A549 (cell line): ENCODE measurements at places on chromosomes 16 and 17. TPM values are rescaled to one million over a fixed set of nuclear protein-coding genes. Genes with fewer than 3 reads are reported as not detected.
A peak's percentile ranks its signal among the peaks of the same experiment; 100 is the strongest.

DNA sequence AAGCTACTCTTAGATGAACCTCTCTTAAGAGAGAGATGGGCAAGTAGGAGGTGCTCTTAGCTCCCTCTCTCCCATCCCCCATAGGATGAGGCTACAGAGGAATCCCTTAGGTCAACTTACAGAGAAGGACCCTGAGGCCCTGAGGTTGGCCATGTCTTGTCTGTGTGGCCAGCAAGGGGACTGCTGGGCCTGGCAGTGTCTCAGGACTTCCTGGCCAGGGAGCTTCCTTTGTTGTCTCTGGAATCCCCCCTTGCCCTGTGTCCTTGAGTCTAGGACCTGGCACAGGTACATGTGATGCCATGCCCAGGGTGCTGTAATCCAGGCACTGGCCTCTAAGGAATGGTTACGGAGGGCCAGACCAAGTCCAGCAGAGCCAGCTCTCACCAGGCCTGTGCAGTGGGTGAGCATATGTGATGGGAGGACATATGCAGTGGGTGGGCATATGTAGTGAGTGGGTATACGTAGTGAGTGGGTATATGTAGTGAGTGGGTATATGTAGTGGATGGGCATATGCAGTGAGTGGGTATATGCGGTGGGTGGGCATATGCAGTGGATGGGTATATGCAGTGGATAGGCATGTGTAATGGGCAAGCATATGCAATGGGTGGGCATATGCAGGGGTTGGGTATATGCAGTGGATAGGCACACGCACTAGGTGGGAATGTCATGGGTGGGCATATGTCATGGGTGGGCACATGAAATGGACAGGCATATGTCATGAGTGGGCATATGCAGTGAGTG, 20.3 kb upstream of the PECAM1 start:
- DNase-seq = no peak

Gene MT1F
- 6.8 to 11.3 TPM (median 10.8 TPM) in 3 replicates for polyA plus RNA-seq

Gene RCVRN
- not detected in 3 replicates for polyA plus RNA-seq

Gene FMNL1
- polyA plus RNA-seq = 43.9 to 47.9 TPM (median 44.0 TPM) in 3 replicates

DNA sequence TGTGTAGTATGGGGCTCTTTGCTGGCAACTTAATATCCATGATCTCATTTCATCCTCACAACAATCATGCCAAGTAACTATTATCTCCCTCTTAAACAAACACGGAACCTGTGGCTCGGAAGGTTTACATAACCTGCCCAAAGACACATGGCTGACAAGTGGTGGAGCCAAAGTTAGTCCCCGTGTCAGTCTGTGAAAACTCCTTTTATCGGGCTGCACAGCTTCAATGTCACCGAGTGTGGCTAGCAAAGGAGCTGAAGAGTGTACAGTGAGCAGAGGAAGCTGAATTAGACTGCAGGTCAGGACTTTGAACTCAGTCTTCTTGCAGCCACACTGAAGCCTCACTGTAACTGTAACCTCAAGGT, 80.3 kb downstream of the PARN start:
- no peak for DNase-seq

GRCh38 chr16:89367538-89367915, 122.8 kb downstream of the ANKRD11 start:
- DNase-seq = no peak

Gene CD7
- not detected in 3 replicates for polyA plus RNA-seq

DNA sequence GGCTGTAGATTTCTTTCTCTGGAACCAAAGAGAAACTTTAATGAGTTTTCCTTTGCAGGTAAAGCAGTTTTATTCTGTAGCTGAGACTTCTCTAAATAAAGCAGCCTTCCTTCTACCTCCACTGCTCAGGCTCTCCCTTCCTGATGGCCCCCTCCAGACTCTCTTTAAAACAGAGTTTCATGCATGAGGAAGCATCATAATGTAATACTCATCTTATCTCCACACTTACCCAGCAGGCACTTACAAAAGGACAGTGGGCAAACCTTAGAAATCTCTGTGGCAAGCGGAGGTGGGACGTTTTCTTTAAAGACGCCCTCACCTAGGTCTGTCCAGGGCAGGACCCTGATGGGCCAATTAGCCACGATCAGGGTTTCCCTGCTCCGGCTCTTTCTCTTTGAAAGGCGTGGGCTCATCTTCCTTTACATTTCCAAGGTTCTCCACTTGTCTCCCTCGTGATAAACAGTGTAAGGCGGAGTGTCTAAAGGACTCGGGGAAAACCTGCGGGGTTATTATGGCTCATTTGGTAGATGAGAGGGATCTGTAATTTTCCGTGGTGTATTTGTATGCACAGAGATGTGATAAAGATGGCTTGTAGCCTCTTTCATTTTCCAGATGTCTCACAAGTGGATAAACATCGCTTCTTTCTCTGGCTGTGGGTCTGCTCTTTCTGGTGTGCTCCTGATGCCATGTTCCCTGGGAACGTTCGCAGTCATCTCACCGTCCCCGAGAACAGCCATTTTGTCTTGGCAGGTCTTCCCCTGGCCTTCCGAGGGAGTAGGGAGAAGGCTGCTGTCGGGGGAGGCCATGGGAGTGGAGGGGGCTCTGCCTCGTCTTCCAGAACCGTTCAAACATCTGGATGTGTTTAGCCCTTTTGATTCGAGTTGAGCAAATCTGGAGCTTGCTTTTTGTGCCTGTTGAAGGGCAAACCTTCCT, 239.0 kb downstream of the CCDC182 start:
- no peak for DNase-seq

Gene KRT39
- polyA plus RNA-seq = not detected in 3 replicates

- no peak for DNase-seq
Observed at GRCh38 chr17:26782153-26782552, 511.8 kb upstream of the WSB1 start.

DNA sequence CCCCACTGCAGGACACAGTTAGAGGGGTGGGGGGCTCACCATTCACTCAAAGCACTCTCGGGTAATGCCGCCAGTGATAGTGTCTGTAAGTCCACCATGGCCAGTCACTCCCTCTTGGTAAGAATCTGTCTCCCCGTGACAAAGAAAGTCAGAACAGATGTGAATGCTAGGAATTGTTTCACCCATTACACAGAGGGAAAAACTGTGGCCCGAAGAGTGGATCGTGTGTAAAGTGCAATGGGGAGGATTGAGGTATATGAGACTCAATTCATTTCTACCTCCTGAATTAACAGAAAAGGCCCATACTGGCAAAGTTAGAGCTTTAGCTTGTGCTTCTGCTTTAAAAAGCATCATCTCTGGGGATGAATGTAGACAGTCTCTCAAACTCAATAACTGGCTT, 17.5 kb upstream of the SLC6A2 start:
- no peak for DNase-seq

- DNase-seq = peak; percentile 72
Observed at GRCh38 chr16:12315330-12316136, 339.0 kb downstream of the SNX29 start.

Gene KREMEN2
- 1.4 to 1.6 TPM (median 1.5 TPM) in 3 replicates for polyA plus RNA-seq

Gene TMEM92
- polyA plus RNA-seq = 22.7 to 27.5 TPM (median 25.1 TPM) in 3 replicates

DNA sequence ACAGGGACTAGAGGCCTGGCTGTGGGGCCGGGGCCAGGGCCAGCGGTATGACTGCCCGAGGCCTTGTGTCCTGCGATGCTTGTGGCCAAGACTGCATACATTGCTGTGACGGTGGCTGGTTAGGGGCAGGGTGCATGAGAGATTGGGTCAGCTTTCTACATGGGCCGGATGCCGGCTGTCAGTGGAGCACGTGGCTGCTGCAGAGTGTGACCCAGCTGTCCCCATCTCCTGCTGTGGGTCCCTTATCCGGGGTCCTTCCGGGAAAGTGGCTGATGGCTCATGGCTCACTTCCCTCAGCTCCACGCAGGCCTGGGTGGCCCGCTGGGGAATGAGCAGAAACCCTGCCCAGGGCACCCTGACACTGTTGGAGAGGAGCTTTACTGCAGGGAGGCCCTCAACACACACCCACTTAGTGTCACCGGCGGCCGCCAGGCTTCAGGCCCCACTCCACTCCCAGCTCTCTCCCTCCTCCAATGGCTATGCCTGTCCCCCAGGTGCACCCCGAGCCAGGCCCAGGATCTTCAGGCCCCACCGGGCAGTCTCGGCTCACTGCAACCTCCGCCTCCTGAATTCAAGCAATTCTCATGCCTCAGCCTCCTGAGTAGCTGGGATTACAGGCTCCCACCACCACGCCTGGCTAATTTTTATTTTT, 808 bp upstream of the RGS11 start:
- no peak for DNase-seq

GRCh38 chr17:27322026-27322425, 28.1 kb downstream of the WSB1 start:
- DNase-seq = no peak

GRCh38 chr17:61809816-61810392, 53.4 kb downstream of the BRIP1 start:
- no peak for DNase-seq

DNA sequence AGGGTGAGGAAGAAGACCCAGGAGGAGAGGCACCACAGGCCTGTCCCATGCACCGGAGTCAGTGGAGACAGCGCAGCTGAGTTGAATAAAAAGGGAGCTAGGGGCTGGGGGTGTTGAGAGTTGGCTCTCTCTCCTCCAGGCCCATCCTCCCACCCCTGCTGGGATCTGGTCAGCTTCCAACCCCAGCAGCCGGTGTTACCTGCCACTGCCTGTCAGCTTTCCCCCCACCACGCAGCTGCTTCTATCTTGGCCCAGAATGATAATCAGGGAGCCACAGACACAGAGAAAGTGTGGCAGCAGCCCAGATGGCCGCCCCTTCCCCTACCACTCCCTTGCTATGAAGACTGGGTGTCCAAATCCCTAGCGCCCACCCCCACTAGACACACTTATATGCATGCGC, 120.6 kb upstream of the RPL38 start:
- no peak for DNase-seq

Gene MEIOC
- 5.9 to 7.2 TPM (median 6.9 TPM) in 3 replicates for polyA plus RNA-seq

DNA sequence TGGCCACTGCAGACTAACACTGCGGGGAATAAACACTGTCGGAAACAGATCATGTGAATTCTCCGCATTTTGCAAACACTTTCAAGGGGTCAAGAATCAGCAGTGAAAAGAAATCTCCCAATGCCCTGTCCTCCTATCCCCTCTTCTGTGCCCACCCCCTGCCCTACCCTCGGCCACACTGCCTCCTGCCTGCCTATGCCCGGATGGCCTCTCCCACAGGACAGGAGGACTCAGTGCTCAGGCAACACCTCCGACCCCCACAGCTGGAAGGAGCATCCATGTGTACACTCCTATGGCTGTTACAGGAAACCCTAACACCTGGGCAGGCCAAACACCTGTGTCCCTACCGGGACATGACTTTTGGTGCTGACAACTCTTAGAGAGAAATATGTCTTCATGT, 24.5 kb downstream of the FBXO31 start:
- no peak for DNase-seq

DNA sequence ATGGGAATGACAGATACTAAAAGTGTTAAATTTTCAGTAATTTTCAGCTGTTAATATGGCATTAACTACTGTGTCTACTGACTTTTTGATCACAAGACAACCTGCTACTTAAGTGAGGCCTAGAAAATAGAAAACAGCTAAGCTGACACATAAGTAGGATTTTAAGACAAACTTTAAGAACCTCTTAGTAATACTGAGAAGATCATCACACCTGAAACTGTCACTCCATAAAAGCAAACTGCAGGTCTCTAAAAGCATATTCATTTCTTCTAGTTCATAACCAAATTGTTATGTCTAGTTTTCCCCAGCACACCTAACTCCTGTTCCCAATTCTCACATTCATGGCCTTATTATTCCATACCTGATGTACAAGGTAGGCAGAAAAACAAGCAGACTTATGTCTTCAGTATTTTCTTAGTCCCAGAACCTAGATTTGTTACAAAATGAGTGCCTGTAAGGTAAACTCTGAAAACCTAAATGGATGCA, 8.0 kb downstream of the SRSF1 start:
- DNase-seq = no peak

Gene ZNF469
- polyA plus RNA-seq = 4.1 to 4.5 TPM (median 4.4 TPM) in 3 replicates

DNA sequence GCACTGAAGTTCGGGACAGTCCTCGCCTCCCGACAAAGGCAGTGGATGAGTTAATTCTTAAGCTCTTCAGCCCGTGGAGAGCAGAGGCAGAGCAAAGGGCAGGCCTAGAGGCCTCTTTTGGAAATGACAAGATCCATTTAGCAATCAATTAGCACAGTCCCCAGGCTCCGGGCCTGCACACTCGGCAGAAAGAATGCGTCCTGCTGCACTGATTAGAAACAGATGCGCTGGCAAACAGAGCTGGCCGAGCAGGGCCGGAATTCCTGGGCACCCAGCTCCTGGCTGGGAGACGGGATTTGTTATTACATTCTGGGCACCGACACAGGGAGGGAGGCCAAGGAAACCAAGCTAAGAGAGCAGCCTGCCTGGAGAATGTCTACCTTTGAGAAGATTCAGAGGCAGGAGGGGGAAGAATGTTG, 162.9 kb downstream of the COPRS start:
- no peak for DNase-seq
